H9 (cell line): ENCODE measurements at places on chromosomes 4 and X. TPM values are rescaled to one million over a fixed set of nuclear protein-coding genes. Genes with fewer than 3 reads are reported as not detected.
A peak's percentile ranks its signal among the peaks of the same experiment; 100 is the strongest.

Gene RNF128
- 0.09 and 0.13 TPM in 2 replicates for total RNA-seq

Gene GABRG1
- total RNA-seq = 0.11 TPM in 2 replicates

GRCh38 chr4:182145334-182145905 lies 97.8 kb upstream of the TENM3 start:
- H3K36me3 ChIP-seq = no peaks in the 10 kb centered on the region
- DNase-seq = no peak
- peak overlapping the region; percentile 100 for H3K4me3 ChIP-seq
- no peak overlapping the region for H3K27ac ChIP-seq

- no peak for DNase-seq
- H3K4me1 ChIP-seq = no peaks in the 10 kb centered on the region
- H3K4me3 ChIP-seq = no peak overlapping the region
- H3K27me3 ChIP-seq = no peaks in the 10 kb centered on the region
- no peak overlapping the region for H3K27ac ChIP-seq
- H3K36me3 ChIP-seq = no peaks in the 10 kb centered on the region
Measured at GRCh38 chr4:16713696-16714095, 184.7 kb downstream of the LDB2 start.

GRCh38 chr4:3680656-3681055 lies 85.5 kb upstream of the ADRA2C start:
- DNase-seq = peak; percentile 8
- no peak overlapping the region for H3K27ac ChIP-seq
- no peaks in the 10 kb centered on the region; the same call in 1 of the 2 replicates for H3K27me3 ChIP-seq
- no peaks in the 10 kb centered on the region for H3K4me1 ChIP-seq
- no peak overlapping the region for H3K4me3 ChIP-seq
